ENCODE measurements at places on chromosomes 3 and 15. TPM values are rescaled to one million over a fixed set of nuclear protein-coding genes. Genes with fewer than 3 reads are reported as not detected.
A peak's percentile ranks its signal among the peaks of the same experiment; 100 is the strongest.

DNA sequence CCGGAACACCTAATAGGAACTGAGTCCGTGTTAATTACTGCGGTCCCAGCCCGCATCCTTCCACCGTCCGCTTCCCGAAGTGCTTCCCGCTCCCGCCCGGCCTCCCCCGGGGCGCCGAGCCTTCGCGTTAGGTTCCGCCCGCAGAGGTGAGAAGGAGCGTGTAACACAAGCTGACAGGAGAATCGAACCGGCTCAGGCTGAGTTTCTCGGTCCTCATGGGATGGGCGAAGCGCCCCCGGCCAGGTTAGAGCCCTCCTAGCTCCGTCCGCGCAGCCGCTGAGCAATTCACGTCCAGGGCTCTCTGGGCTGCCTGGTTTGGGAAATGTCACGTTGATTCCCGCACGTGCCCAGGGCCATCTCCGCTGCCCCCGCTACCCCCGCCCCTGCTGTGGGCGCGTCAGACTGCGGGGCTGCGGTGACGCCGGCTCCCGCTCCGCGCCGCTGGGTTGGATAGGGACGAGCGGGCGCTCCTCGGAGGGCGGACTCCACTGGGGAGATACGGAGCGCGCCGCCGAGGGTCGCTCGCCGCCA is 954 bp downstream of the CLDN11 start:
- H3K27me3 ChIP-seq = peaks cover 13% of the 10 kb centered on the region
- peaks cover 21% of the 10 kb centered on the region for H3K4me1 ChIP-seq
- peak overlapping the region; percentile 37 for H3K4me3 ChIP-seq
- H3K36me3 ChIP-seq = no peaks in the 10 kb centered on the region

- no peaks in the 10 kb centered on the region for H3K27me3 ChIP-seq
- no peak overlapping the region for H3K4me3 ChIP-seq
- H3K4me1 ChIP-seq = no peaks in the 10 kb centered on the region
- DNase-seq = no peak
These were observed 1.1 kb upstream of the SPINK8 start for GRCh38 chr3:48334605-48335004.

- no peak overlapping the region for H3K27ac ChIP-seq
- no peaks in the 10 kb centered on the region for H3K27me3 ChIP-seq
- no peak for DNase-seq
- H3K36me3 ChIP-seq = no peaks in the 10 kb centered on the region
- no peak overlapping the region for H3K4me3 ChIP-seq
- no peaks in the 10 kb centered on the region for H3K4me1 ChIP-seq
These were observed 1046.3 kb downstream of the ROBO2 start for GRCh38 chr3:78086150-78086549.

DNA sequence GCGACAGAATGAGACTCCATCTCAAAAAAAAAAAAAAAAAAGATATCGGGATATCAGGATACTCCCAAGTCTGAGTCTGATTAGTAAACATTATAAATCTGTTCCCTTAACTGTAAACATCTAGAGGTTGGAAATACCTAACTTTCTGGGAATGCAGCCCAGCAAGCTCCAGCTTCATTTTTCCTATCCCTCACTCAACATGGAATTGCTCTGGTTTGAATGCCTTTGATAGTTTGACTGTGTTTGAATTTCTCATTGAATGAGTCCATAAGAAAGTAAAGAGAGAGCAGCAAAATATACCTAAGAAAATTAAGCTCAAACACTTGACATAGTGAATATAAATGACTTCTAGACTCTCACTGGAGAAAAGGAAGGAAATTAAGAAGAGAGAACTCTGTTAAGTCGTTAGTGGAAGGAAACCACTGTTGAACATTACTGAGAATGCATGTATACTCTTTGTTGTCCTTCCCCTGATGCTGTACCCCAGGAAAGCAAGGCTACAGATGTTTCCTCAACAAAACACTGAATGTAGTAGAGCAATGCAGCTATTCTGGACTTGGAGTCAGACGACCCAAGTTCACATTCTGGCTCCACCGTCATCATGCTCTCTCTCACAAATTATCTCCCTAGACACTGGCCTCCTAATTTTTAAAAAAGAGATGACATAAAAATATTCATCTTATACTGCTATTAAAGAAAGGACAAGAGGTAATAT is 62.4 kb downstream of the CD200 start:
- no peak for DNase-seq
- no peaks in the 10 kb centered on the region for H3K27me3 ChIP-seq
- H3K4me1 ChIP-seq = peaks cover 9% of the 10 kb centered on the region
- H3K36me3 ChIP-seq = no peaks in the 10 kb centered on the region
- no peak overlapping the region for H3K4me3 ChIP-seq
- H3K27ac ChIP-seq = no peak overlapping the region

DNA sequence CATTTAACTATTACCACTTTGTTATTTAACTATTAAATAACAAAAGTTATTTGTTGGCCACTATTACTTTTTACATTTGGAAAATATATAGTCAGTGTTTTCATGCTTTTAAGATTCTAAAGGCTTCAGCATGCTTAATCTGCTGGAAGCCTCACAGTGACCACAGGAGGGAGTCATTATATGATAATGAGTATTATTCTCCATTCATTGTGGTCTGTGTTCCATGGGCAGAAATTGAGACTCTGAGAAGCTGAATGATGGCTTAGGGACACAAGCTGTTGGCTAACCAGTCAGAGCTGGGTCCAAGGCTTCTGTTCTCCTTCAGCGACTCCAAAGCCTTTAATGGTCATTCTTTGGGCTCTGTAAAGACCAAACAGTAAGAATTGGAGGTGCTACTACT is 64.7 kb downstream of the BFSP2 start:
- H3K27me3 ChIP-seq = no peaks in the 10 kb centered on the region
- no peak overlapping the region for H3K4me3 ChIP-seq
- no peak overlapping the region for H3K27ac ChIP-seq

GRCh38 chr15:93553167-93553935 is 464.3 kb upstream of the RGMA start:
- no peak overlapping the region for H3K4me3 ChIP-seq
- H3K36me3 ChIP-seq = no peaks in the 10 kb centered on the region
- DNase-seq = no peak
- H3K27ac ChIP-seq = no peak overlapping the region

Gene NPAP1
- 0.13 TPM for total RNA-seq

DNA sequence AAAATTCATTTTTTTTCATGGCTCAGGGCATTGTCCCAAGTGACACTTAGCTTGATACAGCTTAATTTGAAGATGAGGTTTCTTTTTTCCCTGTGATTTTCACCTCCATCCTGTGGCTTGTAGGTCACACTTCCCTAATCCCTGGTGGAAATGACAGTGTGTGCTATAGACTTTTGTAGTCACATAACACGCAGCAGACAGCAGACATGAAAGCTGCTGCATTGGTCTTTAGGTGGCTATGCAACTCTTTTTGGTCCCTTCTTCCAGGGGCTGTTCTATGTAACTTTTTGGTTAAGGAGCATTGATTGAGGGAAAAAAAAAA is 38.8 kb downstream of the TRAK1 start:
- H3K36me3 ChIP-seq = peaks cover 15% of the 10 kb centered on the region
- H3K27me3 ChIP-seq = no peaks in the 10 kb centered on the region
- H3K27ac ChIP-seq = peak overlapping the region; percentile 1
- no peaks in the 10 kb centered on the region for H3K4me1 ChIP-seq
- H3K4me3 ChIP-seq = no peak overlapping the region

GRCh38 chr3:96977671-96978070 is 163.3 kb downstream of the EPHA6 start:
- no peak for DNase-seq
- no peaks in the 10 kb centered on the region for H3K36me3 ChIP-seq

Gene PSMD2
- total RNA-seq = 195 TPM

DNA sequence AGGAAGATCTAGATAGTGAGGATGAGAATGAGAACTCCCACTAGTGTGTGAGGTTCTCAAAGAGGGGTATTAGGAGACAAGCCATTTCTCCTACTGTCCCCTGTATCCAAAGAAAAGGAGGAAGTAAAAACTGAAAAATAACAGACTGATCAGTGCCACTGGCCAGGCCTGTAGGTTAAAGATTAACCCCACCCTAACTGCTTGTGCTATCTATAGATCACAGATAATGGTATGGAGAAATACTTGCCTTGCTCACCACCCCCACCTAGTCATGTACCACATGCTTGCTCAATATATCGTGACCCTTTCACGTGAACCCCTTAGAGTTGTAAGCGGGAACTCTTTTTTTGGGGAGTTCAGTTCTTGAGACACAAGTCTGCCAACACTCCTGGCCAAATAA is 519.7 kb upstream of the FRG2C start:
- no peaks in the 10 kb centered on the region for H3K4me1 ChIP-seq
- H3K36me3 ChIP-seq = no peaks in the 10 kb centered on the region
- DNase-seq = no peak
- no peak overlapping the region for H3K4me3 ChIP-seq
- no peaks in the 10 kb centered on the region for H3K27me3 ChIP-seq

Gene SMCO1
- not detected for total RNA-seq

GRCh38 chr3:25982756-25983155 is 192.9 kb downstream of the OXSM start:
- H3K27me3 ChIP-seq = no peaks in the 10 kb centered on the region
- H3K36me3 ChIP-seq = no peaks in the 10 kb centered on the region
- no peak overlapping the region for H3K27ac ChIP-seq
- no peak overlapping the region for H3K4me3 ChIP-seq
- no peaks in the 10 kb centered on the region for H3K4me1 ChIP-seq

DNA sequence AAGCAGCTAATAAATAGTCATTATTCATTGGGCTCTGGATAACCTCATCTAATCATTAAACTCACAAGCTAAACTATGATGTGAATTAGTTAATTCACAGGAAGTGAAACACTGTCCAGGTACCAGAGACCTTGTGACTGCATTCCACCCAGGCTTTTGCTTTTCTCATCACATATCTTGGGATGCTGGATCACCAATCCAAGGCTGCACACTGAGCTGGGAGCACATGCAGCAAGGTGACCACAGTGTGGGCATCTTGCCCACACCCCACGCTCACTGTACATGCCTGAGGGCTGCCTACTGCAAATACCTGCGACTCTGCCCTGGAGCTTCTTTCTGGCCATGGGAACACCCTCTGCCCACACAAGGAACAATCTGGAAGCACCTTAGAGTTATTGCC is 40.6 kb upstream of the TNFAIP8L3 start:
- H3K27ac ChIP-seq = no peak overlapping the region
- H3K4me1 ChIP-seq = no peaks in the 10 kb centered on the region
- no peak for DNase-seq
- no peaks in the 10 kb centered on the region for H3K27me3 ChIP-seq

Gene PROK2
- total RNA-seq = 18.1 TPM

Gene VWA5B2
- 0.31 TPM for total RNA-seq

Gene DCBLD2
- 57.1 TPM for total RNA-seq

Gene LMLN
- 10.3 TPM for total RNA-seq

DNA sequence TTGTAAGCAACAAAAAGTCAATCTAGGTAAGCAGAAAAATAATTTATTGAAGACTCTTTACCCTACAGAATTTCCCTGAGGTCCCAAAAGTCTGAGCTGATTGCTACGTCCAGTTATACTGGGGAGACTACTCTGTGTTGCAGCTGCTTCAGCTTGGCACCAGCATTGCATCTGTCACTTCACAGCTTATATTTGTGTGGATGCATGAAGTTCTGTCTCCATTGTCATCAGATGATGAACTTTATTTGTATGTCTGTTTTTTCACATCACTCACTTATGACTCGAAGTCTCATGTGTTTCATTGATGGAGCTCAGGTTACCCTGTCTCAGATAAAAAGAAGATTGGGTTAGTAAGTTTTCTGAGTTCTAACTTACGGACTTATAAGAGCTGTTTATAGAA is 75.3 kb upstream of the LRRFIP2 start:
- no peaks in the 10 kb centered on the region for H3K36me3 ChIP-seq
- H3K4me3 ChIP-seq = no peak overlapping the region
- H3K27ac ChIP-seq = no peak overlapping the region
- no peaks in the 10 kb centered on the region for H3K27me3 ChIP-seq
- peaks cover 10% of the 10 kb centered on the region for H3K4me1 ChIP-seq

DNA sequence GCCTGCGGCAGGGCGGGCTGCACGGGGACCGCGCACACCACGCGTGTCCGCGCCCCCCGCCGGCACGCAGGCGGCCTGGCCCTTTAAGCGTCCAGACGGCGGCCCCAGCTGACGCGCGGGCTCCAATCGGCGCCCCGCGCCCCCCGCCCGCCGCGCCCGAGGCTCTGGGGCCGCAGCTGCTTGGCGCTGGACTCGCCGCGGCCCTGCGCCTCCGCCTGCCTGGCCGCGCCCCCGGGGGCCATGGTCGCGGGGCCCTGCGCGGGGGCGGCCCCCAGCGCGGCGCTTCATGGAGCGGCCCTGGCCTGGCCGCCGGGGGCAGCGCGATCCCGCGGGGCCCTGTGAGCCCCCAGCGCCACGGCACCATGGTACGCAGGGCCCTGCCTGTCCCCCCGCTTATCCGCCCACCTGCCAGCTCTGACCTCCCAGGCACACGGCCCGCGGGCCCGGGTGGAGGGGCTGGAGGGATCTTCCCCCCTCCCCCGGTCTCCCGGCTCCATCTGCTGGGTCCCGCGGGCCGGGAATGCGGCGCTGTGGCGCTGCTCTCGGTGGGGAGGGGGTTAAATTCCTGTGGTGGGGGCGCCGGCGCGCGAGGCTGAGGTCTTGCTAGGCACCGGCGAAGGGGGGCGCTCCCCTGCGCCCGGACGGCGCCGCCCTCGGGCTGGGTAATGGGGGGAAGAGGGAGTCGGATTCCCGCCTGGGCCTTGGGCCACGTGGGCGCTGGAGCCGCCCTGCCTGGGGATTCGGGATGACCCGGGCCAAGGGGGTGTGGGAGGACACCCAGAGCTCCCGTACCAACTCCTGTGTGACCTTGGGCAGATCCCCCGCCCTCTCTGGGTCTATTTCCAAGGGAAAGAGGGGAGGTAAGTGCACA is 1.1 kb downstream of the ZBTB47 start:
- no peaks in the 10 kb centered on the region for H3K36me3 ChIP-seq
- DNase-seq = peak; percentile 89
- peaks cover 27% of the 10 kb centered on the region for H3K4me1 ChIP-seq
- peak overlapping the region; percentile 73 for H3K27ac ChIP-seq

DNA sequence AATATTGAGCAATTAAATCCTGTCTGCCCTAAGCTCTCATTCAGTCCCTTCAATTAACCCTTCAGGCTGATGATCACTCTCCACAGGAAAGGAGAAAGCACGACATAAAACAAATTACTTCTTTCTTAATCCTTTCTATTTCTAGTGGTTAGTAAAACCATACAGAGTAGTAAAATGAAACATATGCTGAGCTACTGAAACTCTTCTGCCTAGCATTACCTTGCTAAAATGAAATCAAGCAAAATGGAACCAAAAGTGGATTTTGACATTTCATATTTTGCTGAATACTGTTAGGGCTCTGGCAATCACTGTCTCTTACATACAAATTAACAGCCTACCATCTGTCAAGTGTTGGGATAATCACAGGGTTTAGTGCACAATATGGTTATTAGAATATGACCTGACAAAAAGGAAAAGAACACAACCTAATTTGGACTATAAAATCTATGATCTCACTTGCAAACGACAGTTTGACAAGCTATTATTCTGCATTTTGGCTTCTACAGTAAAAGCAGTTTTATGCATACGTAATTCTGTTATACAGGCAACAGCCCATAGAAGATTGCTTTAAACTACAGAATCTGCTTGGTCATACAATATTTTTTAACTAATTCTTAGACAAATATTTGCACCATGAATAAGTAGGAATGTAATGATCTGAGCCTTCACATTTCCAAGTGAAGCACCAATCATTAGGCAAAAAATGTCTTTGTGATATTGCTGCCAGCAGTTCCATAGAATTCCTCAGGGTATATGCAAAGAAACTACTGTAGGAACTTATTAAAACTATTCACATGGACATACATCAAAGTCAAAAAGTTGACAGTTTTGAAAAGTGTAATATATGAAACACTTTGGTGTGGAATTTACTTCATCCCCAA is 105.0 kb downstream of the FHIT start:
- DNase-seq = no peak
- H3K27me3 ChIP-seq = no peaks in the 10 kb centered on the region
- H3K36me3 ChIP-seq = no peaks in the 10 kb centered on the region
- no peak overlapping the region for H3K4me3 ChIP-seq

Gene INSYN1
- 10.4 TPM for total RNA-seq

Gene SLC22A14
- total RNA-seq = 0.18 TPM
